ENCODE measurements at places on chromosomes 5 and 9.
A peak's percentile ranks its signal among the peaks of the same experiment; 100 is the strongest.

GRCh38 chr9:6212722-6213375, 2.8 kb upstream of the IL33 start:
- DNase-seq = no peak

DNA sequence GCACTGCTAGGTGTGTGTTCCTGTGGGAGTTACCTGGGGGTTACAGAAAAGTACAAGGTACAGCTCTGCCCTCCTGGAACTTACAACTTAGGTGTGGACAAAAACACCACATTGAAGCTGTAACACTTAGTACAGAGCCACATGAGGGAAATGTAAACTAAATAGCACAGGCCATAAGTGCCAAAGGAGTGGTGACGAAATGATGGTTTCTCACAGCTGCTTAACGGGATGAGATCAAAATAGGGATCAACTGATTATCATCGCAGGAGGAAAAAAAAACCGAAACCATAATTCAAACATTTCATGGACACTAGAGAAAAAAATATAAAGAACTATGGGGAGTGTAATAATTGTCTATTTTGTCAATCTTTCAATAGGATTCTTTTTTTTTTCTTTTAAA, 5.9 kb downstream of the LIX1 start:
- DNase-seq = no peak

GRCh38 chr9:132027752-132028663, 51.7 kb downstream of the MED27 start:
- peak; percentile 33 for DNase-seq

GRCh38 chr9:93501406-93501805, 48.0 kb upstream of the FAM120AOS start:
- DNase-seq = peak; percentile 42

GRCh38 chr9:16032799-16033198, 480.0 kb downstream of the CCDC171 start:
- DNase-seq = peak; percentile 41

GRCh38 chr5:145718956-145719355, 116.2 kb downstream of the PRELID2 start:
- peak; percentile 39 for DNase-seq

DNA sequence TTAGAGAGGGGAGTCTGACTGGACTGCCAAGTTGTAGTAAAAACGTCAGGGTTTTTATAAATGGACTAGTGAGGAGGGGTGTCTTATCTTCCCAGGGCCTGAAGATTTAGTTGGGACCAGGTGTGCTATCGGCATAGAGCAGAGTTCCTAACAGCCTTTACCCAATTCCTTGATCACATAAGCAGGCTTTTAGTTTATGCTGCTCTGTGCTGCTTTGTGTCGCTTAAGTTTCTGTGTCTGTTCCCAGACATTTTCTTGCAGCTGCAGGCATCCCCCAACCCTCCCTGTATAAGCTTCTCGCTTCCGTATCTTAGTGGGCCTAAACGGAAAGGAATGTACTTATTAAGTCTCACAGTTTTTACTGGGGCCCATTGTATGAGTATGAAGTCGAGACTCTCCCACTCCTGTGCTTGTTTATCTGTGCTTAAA, 2.6 kb upstream of the SMC5 start:
- peak; percentile 91 for DNase-seq

DNA sequence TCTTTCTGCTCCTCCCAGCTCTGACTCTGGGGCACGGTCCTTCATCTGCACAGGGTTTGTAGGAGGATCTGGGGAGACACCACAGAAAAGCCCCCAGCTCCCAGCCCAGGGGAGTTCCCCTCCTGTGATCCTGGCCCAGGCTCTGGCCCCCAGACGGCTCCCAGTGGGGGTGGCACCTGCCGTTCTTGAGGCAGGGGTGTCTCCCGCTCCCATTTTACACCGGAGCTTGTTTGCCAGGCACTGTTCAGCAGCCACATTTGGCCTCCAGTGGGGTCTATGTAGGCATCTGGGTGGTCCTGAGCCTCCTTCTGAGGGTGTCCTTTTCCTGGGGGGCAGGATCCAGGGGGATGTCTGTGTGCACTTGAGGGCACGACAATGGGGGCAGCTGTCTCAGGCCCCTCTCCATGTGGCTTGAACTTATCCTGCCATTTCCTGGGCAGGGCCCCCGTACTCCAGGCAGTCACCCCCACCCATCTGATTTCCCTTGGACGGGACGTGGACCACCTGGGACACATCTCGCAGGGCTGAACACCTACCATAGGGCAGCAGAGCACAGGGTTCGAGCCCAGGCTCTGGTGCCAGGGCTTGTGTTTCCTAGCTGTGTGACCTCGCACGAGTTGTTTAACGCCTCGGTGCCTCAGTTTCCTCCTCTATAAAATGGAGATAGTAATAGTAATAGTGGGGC, 275.0 kb upstream of the MVB12B start:
- DNase-seq = no peak

- DNase-seq = no peak
These were observed 143.4 kb upstream of the APC start for GRCh38 chr5:112594095-112594850.

DNA sequence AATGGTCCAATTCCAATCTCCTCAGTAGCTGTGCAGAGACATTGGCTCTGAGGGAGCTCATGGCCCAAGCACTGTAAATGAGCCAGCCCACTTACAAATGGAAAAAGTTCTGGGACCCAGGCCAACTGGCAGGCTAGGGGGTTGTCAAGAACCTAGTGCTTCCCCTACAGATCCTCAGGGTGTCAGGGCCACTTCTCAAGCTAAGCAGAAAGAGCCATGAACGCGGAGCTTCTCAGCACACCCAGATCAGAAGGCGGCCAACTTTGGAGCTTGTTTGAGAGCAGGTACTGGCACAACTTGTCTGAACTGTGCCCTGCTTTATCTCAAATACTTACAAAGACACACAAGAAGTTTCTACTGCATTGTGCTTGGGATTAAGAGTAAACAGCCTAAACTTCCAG, 17.5 kb downstream of the TLE1 start:
- peak; percentile 98 for DNase-seq

- peak; percentile 6 for DNase-seq
These were observed 522.9 kb upstream of the DAB2 start for GRCh38 chr5:39947657-39948056.

DNA sequence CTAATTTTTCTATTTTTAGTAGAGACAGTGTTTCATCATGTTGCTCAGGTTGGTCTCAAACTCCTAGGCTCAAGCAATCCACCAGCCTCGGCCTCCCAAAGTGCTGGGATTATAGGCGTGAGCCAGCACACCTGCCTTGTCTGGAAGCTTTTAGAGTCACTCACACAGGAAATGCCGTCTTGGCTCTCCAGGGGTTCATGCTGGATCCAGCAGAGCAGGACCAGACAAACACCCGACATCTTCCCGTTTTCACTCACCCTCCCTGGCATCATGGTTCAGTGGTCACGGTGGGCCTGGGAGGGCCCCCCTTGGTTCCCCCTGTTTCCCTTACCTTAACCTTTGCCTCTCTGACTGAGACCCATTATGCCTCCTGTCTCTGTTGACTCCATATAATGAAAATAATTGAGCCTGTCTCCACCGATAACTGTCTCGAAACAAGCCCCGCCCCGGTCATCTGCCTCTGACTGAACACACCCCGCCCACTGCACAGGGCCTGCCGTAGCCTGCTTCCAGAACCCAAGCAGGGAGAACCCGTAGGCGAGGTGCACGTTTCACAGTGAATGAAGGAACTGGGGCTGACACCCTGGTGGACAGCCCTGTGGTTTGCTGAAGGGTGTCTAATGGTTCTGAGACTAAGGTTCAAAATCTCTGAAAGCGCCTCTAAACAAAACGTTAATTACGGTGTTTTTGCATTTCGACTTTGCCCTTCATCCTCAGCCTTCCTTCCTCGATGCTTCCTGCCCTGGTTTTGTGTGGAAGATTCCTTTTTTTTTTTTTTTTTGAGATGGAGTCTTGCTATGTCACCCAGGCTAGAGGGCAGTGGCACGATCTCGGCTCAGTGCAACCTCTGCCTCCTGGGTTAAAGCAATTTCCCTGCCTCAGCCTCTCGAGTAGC, 39.7 kb upstream of the SPRY4 start:
- no peak for DNase-seq

GRCh38 chr5:122690266-122690665, 84.6 kb upstream of the SNX2 start:
- no peak for DNase-seq

GRCh38 chr9:92616199-92616641, 53.7 kb downstream of the IPPK start:
- no peak for DNase-seq

DNA sequence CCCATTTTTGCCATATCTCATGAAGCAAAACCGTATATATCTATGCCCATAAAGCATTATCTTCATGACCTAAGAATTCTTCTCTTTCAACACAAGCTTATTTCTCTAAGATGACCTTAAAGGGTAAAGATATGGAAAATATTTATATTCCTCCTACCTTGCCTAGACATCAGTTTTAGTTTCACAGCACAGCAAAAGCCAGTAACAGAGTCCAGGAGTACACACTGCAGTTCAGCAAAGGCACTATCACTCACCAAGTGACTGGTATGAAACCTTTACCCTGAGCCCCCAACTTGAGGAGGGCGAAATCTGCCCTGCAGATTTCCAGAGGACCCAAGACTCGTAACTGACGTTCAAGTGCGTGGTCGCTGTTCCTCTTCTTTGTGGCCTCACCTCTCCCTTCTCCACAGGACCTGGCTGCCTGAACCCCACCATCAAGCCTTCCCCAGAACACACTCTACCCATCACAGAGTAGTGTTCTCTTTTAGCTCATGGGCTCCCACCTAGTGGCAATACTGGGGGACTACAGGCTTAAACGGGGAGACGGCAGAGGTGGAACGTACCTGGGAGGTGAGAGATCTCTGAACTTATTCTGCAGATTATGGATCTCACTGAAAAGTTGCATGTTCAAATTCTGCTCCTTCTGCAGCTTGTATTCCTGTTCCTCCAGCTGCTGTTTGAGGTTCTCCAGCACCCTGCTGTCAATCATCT, 141.0 kb downstream of the CDK5RAP2 start:
- peak; percentile 33 for DNase-seq

DNA sequence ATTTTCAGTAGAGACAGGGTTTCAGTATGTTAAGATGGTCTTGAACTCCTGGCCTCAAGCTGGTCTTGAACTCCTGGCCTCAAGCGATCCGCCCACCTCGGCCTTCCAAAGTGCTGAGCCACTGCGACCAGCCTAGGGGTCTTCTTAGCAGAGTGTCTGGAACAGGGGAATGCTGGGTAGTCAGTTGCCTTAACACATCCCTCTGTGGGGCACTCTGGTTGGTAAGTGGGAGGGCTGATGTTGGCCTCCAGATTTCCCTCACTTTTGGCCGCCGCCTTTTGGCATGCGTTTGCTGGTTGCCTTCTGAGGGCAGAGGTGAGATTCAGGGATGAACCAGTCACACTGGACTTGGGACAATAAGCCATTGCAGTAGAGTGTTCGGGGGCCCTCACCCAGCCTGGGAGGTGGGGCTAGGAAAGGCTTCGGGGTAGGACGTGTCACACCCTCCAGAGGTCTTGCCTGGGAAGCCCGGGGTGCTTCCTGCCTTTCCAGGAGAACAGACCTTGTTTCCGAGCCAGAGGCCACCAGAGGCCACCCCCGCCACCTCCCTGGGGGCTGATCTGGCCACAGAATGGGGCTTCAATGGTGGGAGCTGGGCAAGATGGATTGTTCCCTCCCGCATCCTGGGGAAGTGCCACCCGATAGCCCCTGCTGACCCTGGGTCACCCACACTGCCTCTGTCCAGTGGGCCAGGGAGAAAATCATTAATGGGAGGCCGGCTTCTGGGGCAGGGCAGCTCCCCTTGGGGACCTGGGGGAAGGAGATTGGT, 13.3 kb downstream of the FGF18 start:
- no peak for DNase-seq

DNA sequence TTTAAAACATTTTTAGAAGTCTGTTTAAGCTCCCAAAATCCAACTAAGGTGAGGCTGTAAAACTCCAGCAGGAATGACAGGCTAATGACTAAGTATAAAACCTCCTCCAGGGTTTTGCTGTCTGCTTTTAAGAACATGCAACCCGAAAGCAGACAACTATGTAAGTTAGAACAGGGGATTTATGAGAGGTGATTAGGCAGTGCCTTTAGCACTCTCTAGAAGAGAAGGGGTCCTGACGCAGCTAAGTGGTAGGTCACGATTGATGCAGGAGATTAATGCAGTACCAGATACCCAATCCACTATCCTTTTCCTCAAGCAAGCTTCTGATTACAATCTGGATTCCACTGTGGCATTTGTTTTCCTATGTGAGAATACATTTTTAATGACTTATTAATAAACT, 25.9 kb downstream of the HOMER1 start:
- DNase-seq = no peak

DNA sequence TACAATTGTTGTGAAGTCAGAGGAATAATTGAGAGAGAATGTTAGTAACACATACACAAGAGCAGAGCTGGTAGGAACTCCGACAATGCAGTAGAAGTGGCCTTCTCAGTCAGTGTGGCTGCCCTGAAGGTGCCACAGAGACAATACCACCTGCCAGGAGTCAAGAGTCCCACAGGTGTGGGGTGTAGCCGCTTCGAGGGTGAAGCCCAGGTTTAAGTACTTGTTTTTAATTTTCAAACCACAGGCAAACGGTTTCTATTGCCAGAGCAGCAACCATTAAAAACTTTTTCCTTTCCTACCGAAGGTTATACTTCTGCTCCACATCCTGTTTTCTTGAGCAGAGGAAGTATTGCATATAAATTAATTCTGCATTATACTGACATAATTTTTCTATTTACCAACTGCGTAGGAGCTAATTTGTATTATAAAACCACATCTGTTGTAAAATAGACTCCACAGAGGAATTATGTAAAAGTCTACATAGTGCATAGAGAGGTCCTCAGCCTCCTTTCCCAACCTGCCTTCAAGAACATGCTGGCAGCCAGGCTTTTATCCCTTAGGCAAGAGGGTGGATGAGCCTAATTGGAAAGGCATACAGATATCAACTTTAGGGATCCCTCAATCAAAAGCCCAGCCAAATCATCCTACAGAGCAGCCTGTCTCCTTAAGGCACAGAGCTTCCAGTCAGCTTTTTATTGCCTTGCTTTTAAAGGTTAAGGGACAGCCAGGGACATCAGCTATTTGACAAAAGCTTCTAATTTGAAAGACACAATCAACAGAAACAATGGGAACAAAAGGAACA, 12.9 kb upstream of the ACTBL2 start:
- no peak for DNase-seq

DNA sequence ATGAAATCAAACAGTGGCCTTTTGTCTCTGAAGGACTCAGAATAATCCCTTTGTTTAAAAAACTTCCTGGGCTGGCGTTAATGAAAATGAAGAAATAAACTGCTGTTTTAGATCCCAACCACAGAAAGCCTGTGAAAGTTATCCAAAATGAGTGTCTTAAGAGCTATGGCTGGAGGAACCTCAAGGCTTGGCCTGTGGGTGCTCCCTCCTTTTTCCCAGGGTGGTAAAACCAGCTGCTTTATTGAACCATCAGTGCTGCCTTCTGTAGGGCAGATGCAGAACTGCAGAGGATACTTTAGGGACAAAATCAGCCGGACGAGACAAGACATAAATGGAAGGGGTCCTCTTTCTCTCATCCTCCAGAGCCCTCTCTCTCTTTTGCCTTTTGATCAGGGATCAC, 100.9 kb downstream of the SMARCA2 start:
- peak; percentile 31 for DNase-seq

GRCh38 chr9:69976152-69976551, 67.5 kb upstream of the MAMDC2 start:
- DNase-seq = peak; percentile 97

GRCh38 chr9:79280691-79281090, 291.1 kb upstream of the TLE4 start:
- no peak for DNase-seq
